ENCODE measurements at places on chromosomes 12 and 14.
A peak's percentile ranks its signal among the peaks of the same experiment; 100 is the strongest.

- DNase-seq: no peak
Measured at GRCh38 chr14:78325911-78326310, 155.7 kb downstream of the NRXN3 start.

DNA sequence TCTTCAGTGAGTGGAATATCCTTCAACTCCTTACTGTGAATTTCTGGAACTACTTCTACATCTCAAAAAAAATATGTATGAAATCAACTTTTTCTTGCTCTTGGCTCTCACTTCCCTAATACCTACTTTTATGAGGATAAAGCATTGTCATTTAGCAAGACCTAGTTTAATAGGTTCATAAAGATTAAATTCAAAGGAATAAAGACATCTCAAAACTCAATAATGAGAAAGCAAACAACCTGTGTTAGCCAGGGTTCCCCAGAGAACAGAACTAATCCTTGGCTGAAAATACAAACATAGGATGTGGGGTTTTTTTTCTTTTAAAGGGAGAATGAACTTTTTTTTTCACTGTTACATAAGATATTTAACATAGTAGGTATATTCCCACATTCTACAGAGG lies 57.9 kb downstream of the SCFD1 start:
- DNase-seq: no peak

DNA sequence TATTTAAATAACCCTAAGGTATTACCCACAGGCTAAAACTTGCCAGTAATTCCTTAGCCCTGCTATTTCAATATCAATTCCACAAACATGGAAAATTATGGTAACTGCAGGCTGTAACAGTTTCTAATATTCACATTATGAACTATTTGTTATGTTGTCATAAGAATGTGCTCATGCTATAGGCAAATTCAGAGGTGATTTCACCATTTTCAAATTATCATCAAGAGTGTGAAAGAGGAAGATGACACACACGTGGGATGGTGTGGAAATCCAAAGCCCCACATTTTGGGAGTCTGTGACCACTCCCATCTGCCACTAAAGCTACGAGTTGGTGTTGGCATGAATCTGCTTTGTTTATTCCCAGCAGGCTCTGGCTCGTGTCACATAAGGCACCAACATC lies 5.9 kb upstream of the MYO1A start:
- peak; percentile 93 for DNase-seq

DNA sequence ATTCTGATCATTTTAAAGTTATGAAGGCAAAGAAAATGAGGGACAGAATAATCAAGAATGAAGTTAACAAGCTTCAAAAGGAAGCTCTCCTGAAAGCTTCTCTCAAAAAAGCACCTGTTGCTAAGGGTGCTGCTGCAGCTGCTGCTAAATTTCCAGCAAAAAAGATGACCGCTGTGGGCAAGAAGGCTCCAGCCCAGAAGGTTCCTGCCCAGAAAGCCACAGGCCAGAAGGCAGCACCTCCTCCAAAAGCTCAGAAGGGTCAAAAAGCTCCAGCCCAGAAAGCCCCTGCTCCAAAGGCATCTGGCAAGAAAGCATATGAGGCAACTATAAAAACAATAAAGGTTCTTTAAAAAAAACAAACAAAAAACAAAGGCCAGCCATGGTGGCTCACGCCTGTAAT lies 52.7 kb upstream of the NR2C1 start:
- DNase-seq: no peak

- DNase-seq: no peak
Measured at GRCh38 chr12:124159655-124160054, 135.2 kb upstream of the RFLNA start.

DNA sequence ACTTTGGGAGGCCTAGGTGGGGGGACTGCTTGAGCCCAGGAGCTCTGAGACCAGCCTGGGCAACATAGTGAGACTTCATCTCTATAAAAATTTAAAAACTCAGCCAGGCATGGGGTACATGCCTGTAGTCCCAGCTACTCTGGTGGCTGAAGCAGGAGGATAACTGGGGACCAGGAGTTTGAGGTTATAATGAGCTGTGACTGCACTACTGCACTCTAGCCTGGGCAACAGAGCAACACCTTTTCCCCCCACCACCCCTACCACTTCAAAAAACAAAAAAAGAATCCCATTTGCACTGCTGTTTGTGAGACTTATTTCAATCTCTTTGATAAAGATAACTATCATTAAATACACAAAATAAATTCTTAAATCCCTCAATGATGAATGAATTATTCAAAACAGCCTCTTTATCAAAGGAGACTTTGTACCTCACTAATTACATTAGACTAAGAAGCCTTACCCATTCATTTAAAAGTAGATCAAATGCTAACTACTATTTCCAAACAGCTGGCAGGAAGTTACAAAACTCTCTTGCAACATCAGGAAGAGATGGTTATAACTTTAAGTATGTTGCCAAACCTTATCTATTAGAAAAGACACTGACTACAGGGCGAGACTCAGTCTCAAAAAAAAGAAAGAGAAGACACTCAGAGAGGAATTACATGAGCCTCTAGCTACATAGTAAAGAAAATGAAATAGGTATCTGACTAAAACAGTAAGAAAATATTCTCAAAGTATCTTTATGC lies 14.7 kb downstream of the BLTP3B start:
- DNase-seq: peak; percentile 91

GRCh38 chr12:107468182-107468581 lies 217.4 kb upstream of the PWP1 start:
- DNase-seq: no peak

- no peak for DNase-seq
Measured at GRCh38 chr14:94305620-94306019, 12.6 kb upstream of the SERPINA10 start.

DNA sequence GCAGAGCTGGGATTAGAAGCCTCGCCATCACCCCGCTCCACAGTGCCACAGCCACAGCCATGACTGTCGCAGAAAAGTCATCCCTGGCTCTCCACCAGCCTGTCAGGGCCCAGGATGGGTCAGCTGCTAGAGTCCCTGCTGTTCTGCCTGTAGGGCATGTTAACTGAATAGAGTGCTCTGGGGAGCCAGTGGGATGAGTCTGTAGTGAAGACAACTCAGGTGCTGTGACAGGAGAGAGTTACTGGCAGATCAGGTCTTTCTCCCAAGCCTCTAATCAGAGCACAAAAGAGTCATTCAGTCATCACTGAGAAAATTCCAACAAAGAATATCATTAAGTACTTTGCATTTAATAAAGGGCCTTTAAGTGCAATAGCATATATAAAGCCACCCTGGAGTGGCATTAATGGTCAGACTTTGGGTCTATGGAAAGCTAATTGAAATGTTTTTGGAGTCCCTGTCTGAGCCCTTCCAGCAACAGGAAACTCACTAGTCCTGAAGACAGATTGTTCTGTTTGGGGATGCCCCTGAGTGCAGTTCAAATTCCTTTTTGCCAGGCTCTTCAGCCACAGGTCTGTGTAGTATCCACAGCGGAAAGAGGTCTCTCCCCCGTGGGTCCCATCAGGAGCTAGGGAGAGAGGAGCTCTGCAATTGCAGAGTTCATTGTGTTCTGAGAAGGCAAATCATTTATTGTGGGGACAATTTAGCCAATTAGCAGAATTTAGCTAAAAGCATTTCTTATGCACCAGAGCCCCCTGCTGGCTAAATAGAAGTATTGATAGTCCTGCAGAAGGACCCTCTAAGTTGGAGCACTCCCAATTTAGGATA lies 45.2 kb upstream of the C14orf132 start:
- peak; percentile 28 for DNase-seq

Measured in MV-4-11 (cell line).